ENCODE measurements at places on chromosomes 1 and 21.
A peak's percentile ranks its signal among the peaks of the same experiment; 100 is the strongest.

- no peak for DNase-seq
Observed at GRCh38 chr1:179029321-179029759, 3.6 kb downstream of the FAM20B start.

GRCh38 chr1:209895709-209896108 is 42.3 kb upstream of the SYT14 start:
- no peak for DNase-seq

DNA sequence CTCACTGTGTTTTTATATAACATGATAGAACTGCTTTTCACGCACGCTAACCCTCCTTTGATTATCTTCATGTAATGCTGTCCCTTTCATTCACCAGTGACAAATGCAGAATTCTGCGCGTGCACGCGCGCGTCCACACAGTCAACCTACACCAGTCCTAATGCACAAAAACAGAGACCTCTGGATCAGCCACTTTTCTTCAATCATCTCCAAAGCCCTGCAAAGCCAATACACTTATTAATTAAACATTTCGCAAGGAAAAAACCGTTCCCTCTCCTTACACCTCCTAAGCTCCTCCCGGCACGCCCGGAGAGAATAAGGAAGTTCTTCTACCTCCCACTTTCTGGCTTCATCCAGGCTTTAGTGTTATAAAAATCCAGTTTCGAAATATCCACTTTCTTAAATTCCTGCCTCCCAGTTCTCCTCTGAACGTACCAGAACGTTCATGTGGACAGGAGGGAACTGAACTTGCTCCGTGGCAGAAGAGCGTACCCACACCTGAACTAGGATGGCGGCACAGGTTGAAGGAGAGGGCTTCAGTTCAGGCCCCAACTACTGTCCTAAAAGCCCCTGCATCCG is 4.6 kb downstream of the LMX1A start:
- DNase-seq, result no peak

GRCh38 chr1:80085067-80085466 is 1078.5 kb upstream of the ADGRL4 start:
- DNase-seq, result no peak

- DNase-seq, result no peak
Observed at GRCh38 chr1:24097663-24098062, 14.3 kb downstream of the MYOM3 start.

GRCh38 chr1:148307583-148308185 is 155.6 kb upstream of the NBPF11 start:
- DNase-seq, result no peak

- no peak for DNase-seq
Observed at GRCh38 chr1:54114001-54114400, 38.8 kb downstream of the CDCP2 start.

DNA sequence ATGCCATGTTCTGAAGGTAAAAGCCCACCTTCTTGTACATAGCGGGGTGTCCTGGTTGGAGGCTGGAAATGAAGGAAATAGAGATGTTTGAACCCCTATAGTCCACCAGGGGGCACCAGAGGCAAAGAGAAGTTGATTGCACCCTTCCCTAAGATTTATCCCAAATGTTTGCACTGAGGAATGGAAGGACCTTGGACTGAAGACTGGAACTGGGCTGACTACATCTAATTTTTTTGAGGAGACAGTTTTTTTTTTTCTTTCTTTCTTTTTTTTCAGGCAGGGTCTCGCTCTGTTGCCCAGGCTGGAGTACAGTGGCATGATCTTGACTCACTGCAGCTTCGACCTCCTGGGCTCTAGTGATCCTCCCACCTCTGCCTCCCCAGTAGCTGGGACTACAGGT is 55.3 kb upstream of the EIF4G3 start:
- DNase-seq, result peak; percentile 43

DNA sequence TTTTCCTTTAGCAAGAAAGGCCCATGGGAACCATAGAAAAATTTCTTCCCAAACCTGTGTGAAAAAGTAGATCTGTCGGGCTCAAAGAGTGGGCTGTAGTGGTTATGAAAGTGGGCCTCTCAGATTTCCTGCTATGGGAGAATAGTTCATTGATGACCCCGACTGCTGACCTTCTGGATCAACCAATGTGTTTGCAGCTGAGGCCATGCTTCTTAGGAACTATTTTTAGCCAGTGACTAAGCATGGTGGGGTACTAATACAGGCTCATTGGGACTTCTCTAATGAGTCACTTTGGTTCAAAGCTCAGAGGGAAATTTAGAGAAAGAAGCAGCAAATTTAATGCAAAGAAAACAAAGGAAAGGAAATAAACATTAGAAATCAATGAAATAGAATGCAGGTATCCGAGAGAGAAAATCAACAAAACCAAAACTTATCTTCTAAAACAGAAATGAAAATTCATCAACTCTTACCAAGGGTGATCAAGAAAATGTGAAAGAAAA is 12.6 kb upstream of the PSMA5 start:
- peak; percentile 8 for DNase-seq

DNA sequence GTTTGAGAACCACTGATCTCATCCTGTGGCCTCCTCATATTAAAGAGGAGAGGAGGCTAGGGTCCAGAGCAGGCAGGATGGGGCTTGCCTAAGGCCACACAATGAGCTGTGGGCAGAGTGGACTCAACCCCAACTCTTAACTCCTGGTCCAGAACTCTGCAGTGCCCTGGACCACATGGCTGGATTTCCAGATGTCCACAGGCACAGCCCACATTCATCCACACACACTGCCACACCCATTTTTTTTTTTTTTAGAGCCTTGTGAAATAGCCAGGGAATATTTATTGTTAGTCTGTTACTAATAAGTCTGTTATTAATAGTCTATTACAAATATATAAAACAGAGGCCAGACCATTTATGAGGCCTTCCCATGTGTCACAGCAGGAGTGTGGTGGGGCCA is 192.2 kb downstream of the TRABD2B start:
- DNase-seq, result no peak

DNA sequence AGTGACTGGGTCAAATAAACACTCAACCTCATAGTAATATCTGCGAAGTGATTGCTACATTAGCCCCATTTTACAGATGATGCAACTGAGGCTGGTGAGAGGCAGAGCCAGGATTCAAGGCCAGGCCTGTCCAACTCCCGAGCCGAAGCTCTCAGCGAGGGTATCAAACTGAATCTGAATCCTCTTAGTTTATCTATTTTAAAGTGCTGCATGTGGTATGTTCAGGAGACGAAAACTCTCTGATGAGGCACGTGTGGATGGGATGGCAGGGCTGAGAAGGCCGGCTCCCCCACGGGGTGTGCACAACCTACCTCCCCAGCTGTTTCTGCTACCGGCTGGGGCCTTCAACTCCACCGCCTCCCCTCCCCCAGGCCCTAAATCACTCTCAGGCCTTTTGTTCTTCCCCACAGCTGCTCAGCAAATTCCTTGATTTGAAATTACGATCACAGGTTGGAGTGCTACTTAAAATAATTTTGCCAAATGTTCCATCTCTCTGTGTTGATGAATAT is 171.8 kb downstream of the TOMM20 start:
- DNase-seq, result no peak

- no peak for DNase-seq
Observed at GRCh38 chr1:43597028-43597427, 52.9 kb upstream of the KDM4A start.

GRCh38 chr1:210920716-210921694 is 212.9 kb downstream of the KCNH1 start:
- DNase-seq, result no peak

DNA sequence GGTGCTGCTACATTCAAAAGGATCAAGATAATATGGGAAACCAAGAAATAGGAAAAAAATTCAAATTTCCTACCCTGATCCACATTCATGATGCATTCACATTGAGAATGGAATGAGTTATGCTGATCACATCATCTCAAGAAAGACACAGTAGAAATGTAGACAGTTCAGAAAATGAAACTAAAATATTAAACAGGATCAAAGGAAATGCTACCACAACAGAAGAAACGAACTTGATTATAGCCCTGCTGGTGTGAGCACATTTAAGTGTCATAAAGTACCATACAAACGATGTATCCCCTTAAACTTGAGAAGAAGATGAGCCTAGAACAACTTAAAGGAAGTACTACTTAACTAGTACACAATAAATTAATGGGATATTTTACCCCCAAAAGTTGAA is 21.3 kb downstream of the SYDE2 start:
- DNase-seq, result no peak

- no peak for DNase-seq
Observed at GRCh38 chr21:44273046-44273445, 11.3 kb upstream of the DNMT3L start.

DNA sequence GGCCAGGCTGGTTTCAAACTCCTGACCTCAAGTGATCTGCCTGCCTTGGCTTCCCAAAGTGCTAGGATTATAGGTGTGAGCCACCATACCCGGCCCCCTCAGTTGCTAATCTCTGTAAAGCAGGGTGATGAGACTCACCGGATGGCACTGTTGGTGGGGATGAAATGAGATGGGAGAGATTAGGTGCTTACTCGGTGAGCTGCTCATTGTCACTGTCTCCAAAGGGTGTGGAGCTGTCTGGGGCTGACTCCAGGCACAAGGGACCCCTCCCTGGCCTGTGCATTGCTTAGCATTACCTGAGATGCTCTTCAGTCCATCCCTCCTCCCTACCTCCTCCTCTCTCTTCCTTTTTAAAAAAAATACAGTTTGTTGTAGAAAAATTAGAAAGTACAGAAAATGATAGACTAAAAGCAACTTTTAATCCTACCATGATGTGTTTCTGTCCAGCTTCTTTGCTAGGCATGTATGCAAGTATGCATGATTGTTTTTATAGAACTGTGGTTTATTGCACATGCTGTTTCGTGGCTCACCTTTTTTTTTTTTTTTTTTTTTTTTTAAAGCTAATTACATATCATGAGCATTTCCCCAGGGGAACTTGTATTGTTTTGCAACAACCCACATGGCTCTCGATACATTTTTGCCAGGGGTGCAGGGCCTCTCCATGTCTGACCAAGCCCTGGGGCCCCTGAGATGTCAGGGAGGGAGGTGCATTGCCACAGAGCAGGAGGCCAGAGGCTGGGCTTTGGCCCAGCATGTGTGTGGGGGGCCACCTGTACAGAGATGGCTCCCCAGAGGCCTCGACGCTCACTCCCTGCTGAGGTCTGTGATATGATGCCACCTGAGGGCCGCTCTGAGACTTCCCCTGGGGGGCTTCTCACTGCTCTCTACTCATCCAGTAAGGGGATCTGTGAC is 55.4 kb downstream of the ARHGEF10L start:
- no peak for DNase-seq

DNA sequence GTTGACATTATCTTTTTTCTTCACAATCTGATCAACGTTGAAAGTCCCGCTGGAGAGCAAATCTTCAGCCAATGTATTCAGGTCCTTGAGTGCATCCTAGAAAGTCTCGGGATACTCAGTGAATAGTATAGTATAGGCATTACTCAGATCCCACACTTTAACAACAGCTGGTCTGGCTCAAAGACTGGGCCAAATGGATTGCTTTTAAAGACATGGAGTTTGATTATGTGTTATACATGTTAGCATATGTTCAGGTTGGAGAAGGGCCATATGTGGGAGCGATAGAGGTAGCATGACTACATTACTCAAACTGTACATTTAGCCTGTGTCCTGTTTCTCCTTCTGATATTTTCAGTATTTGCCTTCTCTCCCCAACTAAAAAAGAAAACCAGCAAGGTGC is 33.1 kb downstream of the OR10Z1 start:
- DNase-seq, result no peak

- no peak for DNase-seq
Observed at GRCh38 chr1:117814856-117815797, 114.3 kb downstream of the GDAP2 start.

DNA sequence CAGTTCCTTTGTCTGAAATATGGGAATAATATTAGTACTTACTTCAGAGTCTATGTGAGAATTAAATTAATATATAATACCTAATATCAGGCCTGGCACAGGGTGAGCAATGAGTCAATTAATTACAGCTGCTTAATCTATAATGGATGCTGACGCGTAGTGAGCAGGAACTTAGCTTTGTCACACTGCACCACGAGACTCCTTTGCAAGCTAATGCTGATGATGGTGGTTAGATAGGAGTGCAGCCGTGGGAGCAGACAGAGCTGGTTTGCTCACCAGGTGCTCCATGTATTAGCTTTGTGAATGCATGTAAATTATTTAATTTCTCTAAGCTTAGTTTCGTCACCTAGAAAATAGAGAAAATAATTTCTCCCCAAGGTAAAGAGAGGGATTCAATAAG is 35.1 kb downstream of the KCNJ15 start:
- no peak for DNase-seq

DNA sequence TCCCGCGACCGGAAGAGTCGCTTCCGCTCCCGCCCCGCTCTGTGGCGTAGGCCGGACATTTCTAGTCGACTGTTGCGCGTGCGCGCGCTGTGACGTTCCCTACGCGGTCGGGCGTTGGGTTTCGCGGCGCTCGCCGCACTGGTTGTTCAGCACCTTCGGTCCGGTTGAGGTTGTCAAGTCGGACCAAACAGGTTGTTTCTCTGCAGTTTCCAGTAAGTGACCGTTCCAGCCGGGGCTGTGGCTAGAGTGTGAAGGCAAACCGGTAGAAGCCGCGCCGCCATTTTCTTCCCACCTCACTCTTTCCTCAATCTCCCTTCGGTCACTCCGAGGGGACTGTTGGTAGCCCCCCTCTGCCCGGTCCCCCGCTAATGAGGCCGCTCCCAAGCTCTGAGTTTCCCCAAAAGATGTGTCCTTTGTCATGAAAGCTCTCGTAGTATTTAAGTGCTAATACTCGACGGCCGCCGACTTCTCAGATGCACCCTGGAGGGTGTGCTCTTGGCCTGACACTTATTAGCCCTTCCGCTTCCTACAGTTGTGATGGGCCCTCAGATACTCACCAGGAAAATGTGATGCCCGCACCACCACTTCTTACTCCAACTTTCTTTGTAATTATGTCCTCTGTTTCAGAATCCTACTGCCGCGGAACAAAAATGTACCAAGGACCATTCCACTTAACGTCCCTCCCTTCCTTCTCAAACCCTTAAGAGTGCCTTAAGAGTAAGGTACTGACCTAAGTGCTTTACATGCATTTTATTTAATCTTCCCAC is 56.3 kb downstream of the TRAF5 start:
- DNase-seq, result peak; percentile 80

- DNase-seq, result no peak
Observed at GRCh38 chr1:202664083-202664482, 46.2 kb downstream of the SYT2 start.

DNA sequence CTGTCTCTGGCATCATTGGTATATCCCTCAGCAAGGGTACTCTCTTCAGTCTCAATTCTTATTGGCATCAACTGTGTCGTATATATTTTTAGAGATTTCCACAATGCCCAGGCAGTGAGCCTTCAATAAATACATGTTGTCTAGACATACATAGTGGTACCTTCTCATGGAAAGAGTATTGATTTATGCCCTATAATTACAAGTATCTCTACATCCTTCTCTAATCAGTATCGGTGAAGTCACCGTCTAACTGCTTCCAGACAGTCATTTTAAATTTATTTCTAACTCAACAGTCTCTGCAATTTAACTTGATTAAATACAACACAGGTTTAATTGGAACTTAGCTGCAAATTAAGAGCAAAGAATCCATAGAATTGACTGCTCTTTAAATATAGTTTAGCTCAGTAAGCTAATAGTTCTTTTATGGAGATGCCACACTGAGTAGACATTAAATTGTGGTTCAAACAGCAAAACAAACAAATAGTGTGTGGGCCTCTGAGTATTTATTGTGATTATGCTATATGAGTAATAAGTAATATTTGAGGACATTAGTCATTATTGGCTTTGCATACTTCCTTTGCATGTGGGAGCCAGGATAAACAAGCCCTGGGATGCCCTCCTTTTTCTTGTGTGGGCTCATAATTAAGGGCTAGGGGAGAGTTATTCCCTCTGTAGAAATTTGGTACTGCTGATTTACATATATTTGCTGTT is 126.9 kb upstream of the DUSP10 start:
- no peak for DNase-seq
